ENCODE measurements at places on chromosomes 5 and 9.
A peak's percentile ranks its signal among the peaks of the same experiment; 100 is the strongest.

DNA sequence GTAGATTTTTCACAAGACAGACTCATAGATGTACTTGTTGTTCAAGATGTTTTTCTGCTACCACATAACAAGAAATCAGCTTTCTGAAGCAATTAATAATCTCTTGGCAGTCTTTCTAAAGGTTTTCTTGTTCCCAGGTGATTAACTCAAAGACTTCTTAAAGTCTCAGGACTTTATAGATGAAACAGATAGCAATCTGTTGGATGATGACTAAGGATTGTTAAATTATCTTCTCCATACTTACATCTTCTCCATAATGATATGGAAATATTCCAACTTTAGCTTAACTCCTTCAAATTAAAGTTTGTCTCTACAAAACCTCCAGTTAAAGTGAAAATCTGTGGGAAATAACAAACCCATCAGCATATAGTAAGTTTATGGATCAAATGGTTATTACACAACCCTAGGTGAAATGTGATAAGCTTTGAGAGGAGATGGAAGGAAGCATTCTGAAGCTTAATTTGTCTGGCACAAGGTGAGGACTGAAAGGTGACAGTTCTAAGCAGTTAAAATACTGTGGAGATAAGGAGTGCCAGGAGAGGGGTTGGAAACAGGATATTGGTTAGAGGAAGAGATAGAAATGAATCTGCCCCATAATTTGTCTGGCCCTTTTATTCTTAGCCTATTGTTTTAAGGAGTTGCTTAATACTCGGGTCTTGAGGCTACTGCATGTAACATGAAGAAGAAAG is 326.7 kb downstream of the ADGRV1 start:
- DNase-seq: no peak

GRCh38 chr9:117644932-117645636 is 59.1 kb upstream of the TLR4 start:
- DNase-seq: no peak

DNA sequence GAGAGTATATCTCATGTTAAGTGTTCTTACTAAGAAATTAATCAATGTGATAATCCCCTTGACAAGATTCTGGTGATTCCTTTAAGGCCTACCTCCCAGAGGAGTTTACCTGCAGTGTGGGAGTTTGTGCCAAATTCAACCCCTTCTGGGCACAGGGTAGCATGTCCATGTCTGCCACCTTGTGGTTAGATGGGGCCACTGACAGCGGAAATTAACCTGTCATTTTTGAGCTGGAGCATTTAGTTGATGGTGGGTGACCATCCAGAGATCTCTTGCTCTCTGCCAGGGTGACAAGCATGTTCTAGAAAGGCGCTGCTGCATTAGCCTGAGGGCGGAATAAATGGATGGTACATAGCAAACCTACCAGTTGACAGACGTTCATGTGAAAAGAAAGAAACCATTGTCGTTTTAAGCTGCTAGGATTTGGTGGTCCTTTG is 132.2 kb downstream of the FBXO4 start:
- DNase-seq: peak; percentile 43

DNA sequence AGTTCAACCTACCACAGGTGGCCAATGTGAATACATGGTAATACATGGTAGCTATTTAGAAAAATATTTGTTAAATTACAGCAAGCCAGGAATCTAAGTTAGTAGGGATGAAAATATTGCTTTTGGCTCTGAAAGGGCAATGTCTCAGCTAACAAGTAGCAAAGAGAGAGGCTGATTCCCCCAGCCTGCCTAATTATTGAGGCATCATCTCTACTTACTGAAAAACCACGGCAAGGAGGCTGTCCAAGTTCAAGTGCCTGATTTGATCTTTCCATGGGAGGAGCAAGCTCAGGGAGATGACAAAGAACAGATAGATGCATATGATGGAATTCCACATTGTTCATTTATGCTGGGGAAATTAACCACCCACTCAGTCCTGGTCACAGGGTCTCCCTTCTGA is 28.7 kb upstream of the UBTD2 start:
- no peak for DNase-seq

GRCh38 chr5:33441241-33442177 is 744 bp downstream of the TARS1 start:
- DNase-seq: peak; percentile 11

DNA sequence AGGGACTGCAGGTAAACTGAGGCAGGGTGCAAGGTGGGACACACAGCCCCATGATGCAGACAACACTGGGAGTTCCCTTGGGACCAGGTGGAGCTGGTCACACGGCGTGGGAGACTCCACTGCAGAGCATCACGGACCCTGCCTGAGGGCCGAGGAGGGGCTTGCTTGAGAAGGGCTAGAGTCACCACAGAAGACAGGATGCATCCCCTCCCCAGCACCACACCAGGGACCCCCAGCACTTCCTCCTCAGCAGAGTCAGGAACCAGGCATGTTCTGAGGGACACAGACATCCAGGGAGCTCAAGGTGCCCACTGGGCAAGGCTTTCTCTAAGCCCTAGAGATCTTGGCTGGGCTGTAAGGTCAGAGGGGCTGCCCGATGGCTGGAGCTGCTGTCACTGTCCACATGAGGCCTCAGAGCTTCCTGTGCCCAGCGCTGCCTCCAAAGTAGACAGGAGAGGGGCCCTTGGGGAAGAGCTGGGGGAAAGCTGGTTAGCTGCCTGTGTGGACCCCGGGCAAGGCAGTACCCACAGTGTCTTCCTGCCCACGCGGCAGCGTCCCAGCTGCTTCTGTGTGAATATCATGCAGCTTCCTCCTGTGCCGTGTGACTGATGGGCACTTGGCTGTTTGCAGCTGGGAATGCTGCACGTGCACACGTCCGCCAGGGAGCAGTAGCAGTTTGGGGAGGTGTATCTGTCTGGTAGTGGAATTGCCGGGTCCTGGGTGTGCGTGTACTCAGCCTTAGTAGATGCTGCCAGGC is 176.6 kb downstream of the CACNA1B start:
- DNase-seq: no peak

DNA sequence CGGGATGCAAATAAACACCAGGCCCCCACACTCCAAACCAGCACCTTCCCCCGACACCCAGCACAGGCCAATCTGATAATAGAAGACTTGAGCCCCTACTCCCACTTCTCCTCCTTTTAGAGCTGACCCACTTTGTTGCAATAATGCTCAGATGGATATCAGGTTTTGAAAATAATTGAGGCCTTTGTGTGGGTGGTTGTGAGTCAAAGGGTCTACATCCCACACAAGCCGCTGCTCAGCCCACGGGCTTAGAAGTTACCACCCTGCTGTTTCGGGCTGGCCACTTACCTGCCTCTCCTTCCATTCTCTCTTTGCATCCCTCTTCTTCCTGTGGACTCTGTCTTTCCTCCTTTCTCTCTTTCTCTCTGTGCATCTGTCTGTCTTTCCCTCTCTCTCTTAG is 36.2 kb upstream of the FOXI1 start:
- DNase-seq: no peak

- no peak for DNase-seq
Observed at GRCh38 chr5:126253406-126253805, 169.8 kb upstream of the GRAMD2B start.

- peak; percentile 9 for DNase-seq
Observed at GRCh38 chr9:128033609-128034008, 33.5 kb downstream of the NAIF1 start.

DNA sequence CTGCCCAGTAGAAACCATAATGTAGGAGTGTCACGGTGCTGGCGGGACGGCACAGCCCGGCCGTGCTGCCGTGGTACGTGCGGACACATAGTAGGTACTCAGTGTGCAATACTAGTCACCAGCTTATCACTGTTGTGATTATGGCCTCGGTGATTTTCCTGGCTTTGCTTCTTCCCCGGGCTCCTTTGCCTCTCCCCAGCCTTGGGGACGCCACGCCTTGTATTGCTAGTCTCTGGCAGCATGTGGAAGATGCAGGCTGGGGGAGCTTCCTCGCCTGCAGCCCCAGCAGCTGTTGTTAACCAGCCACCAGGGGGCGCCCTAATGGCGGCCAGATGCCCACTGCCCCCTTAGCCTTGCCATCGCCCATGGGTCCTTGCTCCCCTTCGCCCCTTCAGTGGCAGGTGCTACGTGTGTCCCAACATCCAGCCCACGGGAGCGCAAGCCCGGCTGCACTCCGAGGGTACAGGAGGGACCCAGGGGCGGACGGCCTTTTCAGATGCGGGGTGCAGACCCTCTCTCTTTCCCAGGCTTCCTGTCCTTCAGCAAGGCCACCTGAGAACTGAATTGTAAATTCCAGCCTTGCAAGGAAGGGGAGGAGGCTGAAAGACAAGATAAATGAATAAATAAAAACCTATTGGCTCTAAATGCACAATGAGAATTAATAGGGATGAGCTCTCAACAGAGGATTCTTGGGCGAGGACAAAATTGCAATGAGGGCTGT is 8.0 kb downstream of the NTNG2 start:
- peak; percentile 52 for DNase-seq

- DNase-seq: no peak
Observed at GRCh38 chr5:153774686-153775085, 264.0 kb downstream of the FAM114A2 start.
